ENCODE measurements at places on chromosomes 13 and 19.

GRCh38 chr13:64278493-64278892, 2862.8 kb upstream of the PCDH20 start:
- DNase-seq, result no peak

DNA sequence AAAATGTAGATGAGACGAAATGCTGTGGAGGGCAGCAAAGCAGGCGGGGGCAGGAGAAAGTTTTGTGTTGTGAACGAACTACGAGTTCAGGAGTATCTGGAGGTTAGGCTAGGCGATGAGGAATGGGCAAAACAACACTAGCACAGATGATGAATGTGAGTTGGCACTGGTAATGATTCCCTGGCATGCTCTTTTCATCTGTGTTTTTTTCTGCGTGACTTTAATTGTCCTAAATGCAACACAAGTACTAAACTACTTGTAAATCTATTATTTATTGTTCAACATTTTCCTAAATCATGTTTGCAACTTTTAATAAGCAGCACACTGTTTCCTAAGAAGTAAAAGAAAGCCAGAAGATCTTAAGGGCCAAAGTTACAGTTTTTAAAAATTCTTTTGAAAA, 19.2 kb downstream of the TNFSF13B start:
- no peak for DNase-seq

- DNase-seq, result no peak
These were observed 385.8 kb downstream of the DLEU7 start for GRCh38 chr13:50457415-50458393.

GRCh38 chr13:47046706-47047105, 149.9 kb upstream of the HTR2A start:
- DNase-seq, result no peak

- DNase-seq, result peak; percentile 81
These were observed 4.9 kb upstream of the SMIM17 start for GRCh38 chr19:56637976-56638555.

DNA sequence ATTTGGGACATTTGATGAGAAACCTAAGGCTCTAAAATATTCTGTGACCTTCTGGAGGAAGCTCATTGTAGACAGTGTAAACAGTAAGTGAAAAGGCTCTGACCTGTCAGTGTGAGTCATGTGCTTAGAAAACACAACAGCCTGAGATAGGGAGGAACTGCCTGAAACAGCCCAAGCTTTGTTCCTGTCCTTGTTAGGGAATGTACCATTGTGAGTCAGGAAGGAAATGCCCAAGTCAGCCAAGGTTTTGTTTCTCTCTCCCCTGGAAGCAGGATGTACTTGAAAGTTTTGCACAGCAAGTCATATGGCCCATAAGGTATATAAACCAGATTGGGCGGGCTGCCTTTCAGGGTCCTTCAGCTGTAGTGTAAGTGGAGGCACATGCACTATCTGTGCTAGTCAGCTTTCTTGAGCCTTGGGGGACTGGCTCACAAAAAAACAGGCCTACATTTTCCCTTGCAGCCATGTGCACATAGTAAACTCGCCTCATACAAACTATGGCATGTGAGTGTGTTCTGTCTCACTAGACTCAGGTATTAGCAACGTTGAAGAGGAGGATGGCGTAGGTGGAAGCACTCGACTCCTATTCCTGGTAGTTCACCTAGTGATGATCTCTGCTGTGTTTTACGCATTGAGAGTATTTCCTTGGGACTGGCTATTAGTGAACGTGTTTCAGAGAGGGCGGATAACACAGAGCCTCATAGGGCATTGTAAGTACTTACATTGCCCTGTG, 141.2 kb upstream of the KLHL1 start:
- DNase-seq, result no peak

DNA sequence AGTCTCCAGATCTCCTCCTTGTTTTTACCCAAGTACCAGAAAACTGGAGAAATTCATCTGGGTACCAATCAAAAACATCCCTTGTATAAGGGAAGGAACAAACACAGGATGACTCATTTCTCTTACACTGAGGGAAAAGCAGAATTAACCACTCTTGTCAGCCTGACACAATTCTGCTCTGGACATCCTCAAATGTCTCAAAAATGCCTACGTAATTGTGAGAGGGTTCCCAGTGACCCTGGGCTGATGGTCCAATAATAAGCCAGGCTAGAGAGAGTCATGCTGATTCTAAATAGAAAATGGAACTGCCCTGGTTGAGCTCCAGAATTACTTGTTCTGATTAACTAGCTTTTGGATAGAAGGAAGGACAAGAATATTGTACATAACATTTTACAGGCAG, 14.5 kb downstream of the ZNF708 start:
- peak; percentile 22 for DNase-seq

DNA sequence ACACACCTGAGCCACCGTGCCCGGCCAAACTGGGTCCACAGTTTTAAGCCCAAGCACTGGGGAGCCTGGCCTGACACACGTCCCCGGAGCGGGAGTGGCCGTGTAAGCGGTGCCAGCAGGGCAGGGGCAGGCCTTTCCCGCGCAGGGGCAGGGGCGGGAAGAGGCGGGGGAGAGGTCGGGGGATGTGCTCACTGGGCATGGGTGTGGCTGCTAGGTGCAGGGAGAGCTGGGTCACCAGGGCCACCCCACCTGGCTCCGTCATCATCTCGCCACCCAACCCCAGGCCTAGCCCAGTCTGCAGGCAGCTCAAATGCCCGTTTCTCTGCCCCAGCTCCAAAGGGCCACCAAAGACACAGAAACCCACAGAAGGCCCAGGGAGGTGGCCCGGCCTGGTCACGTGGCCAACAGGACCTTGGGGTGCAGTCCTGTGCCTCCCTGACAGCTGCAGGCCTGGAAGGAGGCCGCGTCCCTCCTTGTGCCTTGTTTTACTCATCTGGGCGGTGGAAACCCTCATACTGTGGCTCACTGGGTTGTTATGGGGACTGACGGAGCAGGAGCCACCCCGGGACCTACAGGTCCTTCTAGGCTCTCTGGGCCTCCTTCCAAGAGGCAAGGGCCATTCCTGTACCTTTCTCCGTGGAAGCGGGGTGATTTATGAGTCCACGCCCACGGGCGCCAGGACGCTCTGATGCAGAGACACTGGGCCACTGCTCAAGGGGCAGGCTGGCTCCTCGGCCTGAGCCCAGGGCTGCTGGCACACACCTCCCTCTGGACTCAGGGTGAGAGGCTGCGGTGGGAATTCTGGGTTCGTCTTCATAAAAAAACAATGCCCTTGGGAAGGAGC, 27.7 kb downstream of the MAP2K2 start:
- DNase-seq, result no peak

- no peak for DNase-seq
These were observed 14.0 kb downstream of the WASF3 start for GRCh38 chr13:26571518-26571917.

- no peak for DNase-seq
These were observed 540 bp upstream of the USE1 start for GRCh38 chr19:17214508-17215126.

GRCh38 chr13:76980075-76980718, 11.7 kb upstream of the CLN5 start:
- peak; percentile 74 for DNase-seq

DNA sequence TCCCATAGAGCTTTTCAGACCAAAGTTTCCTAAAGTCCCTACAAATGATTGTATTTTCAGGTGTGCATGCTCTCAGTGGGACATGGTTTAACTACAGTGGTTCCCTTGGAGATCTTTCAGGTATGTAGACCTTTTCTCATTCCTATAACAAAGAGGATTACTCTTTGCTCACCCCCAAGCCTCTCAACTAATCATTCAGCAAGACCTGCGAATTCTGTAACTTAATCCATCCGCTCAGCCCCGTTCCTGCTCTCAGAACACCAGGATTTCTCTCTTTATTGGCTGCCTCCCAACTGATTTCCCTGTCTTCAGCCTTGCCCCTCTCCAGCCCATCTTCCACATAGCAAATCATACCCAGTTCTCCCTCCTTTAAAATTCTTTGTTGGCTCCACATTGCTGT, 253.6 kb downstream of the MTUS2 start:
- DNase-seq, result no peak

GRCh38 chr13:98452851-98453843, 123.8 kb downstream of the STK24 start:
- no peak for DNase-seq

GRCh38 chr19:42048992-42049391, 21.0 kb downstream of the GRIK5 start:
- no peak for DNase-seq

DNA sequence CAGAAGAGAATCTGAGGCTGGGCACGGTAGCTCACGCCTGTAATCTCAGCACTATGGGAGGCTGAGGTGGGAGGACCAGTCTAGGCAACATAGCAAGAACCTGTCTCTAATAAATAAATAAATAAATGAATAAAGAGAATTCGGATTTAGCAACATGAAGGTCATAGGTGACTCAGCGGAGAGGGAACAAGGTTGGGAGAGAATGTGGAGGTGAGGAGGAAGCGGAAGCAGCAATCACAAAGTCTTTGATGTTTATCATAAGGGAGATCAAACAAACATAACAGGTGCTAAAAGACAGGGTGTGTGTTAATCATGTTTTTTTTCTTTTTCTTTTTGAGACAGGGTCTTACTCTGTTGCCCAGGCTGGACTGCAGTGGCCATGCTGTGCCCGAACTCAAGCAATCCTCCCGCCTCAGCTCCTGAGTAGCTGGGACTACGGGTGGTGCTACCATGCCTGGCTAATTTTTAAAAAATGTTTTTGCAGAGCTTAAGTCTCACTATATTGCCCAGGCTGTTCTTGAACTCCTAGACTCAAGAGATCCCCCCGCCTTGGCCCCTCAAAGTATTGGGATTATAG, 16.3 kb downstream of the PBX4 start:
- no peak for DNase-seq

GRCh38 chr19:47512183-47512947, 2.5 kb downstream of the NAPA start:
- DNase-seq, result no peak

- no peak for DNase-seq
These were observed 7.8 kb downstream of the PROZ start for GRCh38 chr13:113166266-113166665.

Data from Ammon's horn (tissue), 1 donor.